Left colon (tissue), 2 donors: ENCODE measurements at places on chromosomes 2 and 18.

DNA sequence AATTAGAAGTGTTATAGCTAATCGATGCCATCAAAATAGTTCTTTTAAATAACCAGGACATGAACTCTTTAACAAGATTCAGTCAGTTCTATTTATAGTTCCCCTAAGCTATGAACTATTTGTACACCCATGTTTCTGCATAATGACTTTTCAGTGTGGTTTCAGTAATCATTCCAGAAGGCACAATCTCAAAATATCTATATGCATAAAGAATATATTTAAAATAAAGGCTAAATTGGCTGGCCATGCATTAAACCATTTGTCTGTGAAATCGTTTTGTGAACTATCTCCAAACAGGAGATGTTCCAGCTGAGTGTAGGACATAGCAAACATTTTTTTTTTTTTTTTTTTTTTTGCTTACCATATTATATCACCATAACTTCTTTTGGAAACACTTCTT is 719.3 kb downstream of the PLCL1 start:
- no peak for DNase-seq

DNA sequence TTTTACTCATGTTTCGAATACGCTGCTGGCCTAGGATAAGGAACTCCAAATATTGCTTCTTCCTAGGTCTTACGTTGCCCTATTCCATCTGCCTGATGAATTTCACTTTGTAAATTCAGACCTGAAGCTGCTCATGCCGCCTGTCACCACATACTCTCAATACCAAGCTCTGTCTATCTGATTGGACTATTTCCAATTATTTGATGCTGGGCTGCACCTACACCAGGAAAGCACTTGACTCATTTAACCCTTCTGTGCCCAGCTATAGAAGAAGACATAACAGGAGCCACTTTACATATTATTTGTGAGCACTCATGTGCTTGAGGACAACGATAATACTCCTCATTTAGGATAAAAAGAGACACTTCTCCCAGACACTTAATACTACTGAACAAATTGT is 1293.9 kb upstream of the LRRTM1 start:
- DNase-seq = no peak

GRCh38 chr2:177603768-177604167 is 211.2 kb downstream of the AGPS start:
- no peak for DNase-seq

GRCh38 chr2:11102956-11103860 is 52.1 kb upstream of the SLC66A3 start:
- no peak for DNase-seq

- DNase-seq = no peak
Observed at GRCh38 chr2:66515743-66516142, 80.8 kb downstream of the MEIS1 start.

DNA sequence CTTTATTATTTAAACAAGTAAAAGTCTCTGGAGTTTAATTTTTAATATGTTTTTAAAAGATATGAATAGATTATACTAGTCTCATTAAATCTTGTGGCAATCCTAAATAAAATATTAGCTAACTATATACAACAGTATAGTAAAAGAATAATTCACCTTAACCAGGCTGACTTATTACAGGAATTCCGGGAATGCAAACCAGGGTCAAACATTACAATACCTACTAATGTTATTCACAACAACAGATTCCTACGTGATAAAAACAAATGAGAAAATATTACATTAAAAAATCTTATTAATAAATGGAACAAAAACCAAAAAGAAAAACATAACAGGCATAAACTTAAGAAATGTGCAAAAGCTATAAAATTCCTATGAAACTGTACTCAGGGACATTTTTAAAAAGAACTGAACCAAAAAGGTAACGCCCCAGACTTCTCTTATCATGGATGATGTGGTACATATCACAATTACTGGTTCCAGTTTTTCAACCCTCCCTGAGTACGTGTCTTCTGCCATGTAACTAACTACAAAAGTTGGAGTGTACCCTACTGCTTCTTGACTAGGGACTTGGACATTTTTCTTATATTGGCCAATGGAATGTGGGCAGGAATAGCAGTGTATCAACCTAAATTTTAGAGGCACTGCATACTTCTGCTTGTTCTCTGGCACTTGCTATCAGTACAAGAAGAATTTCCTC is 20.2 kb downstream of the TTC21B start:
- DNase-seq = no peak

- DNase-seq = no peak
Observed at GRCh38 chr2:97970293-97971060, 25.3 kb downstream of the TMEM131 start.

DNA sequence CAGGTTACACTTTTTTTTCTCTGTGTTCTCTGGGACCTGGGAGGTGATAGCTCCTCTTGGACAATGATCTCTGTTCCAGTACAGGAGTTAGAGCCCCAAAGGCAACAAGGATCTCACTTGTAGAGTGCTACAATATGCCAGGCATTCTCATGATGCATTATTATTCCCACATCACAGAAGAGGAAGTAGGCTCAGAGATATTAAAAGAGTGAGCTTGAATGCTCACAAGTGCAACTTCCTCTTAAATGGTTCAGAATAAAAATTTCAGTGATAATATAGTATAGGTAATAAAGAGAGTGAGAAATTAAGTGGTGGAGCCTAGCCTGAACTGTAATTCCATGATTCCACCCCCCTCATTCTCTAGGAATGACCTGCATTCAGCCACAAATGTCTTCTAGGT is 21.4 kb downstream of the POLE4 start:
- DNase-seq = no peak

GRCh38 chr18:25228410-25228809 is 123.6 kb downstream of the ZNF521 start:
- DNase-seq = no peak

DNA sequence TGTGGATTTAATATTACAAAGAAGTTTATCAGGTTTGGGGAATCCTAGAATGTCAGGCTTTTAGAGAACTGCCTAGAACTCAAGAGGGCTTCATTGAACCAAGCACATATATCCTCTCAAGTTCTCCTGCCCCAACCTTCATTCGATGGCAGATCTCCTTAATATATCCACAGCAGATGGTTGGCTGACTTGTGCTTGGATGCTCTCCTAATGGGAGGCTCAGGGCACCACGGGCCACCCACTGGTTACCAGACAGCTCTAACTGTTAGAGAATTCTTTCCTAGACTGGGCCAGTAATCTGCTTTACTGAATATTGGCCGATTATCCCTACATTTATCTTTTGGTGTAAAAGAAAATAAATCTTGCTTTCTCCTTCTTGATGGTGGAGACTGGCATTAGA is 87.2 kb upstream of the ATP8B1 start:
- DNase-seq = no peak

DNA sequence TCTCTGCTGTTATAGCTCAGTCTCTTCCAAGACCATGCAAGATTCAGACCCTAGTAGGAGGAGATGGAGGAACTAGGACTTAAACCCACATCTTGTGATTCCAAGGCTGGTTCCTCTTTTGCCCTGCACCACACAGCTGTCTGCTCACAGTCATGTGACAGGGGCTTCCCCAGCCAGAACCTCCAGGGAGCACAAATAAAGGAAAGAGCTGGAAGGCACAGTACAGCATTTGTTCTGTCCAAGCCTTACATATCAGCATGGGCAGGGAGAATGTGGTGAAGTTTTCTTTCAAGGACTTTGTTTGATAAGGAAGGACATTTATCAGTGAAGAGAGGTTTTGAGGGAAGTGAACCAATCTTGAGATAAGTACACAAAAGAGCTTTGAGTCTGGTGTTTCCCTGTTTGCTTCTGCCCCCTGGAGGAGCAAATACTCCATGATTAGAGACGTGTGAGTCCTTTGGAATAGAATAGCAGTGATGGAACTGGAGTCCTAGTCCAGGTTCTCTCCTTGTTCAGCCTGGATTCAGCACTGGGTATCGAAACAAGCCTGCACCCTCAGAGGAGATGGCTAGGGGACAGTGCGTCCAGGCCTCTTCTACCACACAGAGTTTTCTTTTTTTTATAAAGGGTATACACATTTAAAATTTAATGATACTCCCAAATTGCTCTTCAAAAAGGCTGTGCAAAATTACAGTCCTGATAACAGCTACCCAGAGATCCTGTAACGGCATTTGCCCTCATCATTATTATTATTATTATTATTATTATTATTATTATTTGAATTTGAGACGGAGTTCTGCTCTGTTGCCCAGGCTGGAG is 24.6 kb upstream of the CASP10 start:
- peak; percentile 68 for DNase-seq

- DNase-seq = no peak
Observed at GRCh38 chr18:23772327-23773024, 83.2 kb downstream of the LAMA3 start.

DNA sequence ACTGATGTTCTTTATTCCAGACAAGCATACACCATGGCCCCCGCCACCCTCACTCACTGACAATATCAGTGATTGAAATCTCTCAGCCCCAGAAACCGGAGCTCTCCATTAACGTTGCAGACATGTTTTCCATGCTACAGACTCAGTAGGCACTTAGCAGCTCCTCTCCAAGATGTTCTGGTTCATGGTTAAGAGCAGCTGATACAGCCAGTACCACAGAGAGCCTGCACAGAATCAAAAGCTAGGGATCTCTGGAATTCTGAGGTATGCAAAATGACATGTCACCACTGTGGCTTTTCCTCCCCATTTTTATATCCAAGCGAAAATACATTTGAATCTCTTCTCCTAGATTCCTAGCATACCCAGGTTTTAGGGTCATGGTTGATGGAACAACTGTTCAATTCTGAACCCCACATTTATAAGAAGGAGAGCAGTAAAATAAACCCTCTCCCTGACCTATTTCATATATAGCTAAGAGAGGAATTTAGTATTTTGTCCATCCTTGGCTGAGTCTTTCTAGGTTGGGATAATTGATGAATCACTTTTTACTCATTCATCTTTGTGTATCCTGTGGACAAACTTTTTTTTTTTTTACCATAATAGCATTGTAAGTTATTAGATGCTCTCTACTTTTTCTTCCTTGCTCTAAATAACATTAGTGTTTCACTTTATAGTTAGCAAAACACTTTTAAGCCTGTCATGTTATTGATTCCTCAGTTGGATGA is 488.4 kb upstream of the PIK3C3 start:
- no peak for DNase-seq

DNA sequence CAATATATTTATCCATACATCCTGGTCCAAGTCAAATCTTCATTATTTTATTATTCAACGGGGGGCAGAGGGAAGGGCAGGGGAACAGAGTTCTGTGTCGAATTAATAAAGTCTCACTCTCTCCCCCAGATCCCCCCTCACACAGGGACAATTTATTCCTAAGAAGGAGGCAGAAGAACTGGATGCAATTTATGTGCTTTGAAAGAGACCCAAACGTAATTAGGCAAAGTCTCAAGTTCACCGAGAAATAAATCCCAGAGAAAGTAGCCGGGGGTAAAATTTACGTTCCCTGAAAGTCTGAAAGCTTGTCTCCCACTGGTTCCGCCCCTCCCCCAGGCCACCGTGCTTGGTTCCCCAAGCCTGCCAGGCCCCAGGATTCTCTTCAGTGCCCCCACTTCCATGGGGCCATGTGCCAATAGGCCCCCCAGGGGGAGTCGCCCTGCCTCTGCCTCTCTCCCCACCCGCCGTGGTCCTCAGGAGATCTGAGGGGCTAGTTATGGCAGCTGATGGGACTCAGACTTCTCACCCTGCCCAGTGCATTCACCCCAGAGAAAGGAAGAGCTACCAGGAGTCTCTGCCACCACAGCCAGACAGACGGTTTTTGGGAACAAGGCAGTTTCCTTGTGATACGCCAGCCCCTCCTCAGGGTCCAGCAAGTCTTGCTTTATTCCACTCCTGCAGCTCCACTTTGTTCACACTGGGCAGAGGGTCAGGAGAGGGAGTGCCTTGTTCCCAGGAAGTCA is 215.5 kb downstream of the CYP26B1 start:
- no peak for DNase-seq
